ENCODE measurements at places on chromosomes 5 and 9. TPM values are rescaled to one million over a fixed set of nuclear protein-coding genes. Genes with fewer than 3 reads are reported as not detected.

- no peaks in the 10 kb centered on the region for H3K4me1 ChIP-seq
- no peak overlapping the region for H3K4me3 ChIP-seq
- no peak overlapping the region for H3K27ac ChIP-seq
- H3K36me3 ChIP-seq: peaks cover 32% of the 10 kb centered on the region
- no peak for DNase-seq
These were observed 107.1 kb upstream of the LMX1B start for GRCh38 chr9:126506361-126507317.

DNA sequence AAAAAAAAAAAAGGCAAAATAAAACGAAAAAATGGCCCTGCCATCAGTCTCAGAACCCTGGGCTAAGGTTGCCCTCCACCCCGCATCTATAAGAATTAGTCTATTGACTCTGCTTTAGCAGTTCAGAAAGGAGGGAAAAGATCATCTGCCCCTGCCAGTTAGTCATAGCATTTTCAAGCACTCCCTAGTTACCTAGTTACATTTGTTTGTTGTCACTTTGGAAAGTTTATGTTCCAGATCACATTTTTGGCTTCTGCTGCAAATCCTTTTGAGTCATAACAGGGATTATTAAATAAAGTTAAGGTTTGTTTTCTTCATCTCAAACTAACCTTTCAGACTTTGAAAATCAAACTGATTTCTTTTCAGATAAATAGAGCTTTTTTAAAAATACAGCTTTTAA is 52.1 kb downstream of the AQP7 start:
- peaks cover 24% of the 10 kb centered on the region for H3K4me1 ChIP-seq
- H3K36me3 ChIP-seq: peaks cover 35% of the 10 kb centered on the region
- peak overlapping the region; percentile 70 for H3K27ac ChIP-seq
- no peak for DNase-seq
- no peak overlapping the region for H3K4me3 ChIP-seq
- no peaks in the 10 kb centered on the region for H3K27me3 ChIP-seq

DNA sequence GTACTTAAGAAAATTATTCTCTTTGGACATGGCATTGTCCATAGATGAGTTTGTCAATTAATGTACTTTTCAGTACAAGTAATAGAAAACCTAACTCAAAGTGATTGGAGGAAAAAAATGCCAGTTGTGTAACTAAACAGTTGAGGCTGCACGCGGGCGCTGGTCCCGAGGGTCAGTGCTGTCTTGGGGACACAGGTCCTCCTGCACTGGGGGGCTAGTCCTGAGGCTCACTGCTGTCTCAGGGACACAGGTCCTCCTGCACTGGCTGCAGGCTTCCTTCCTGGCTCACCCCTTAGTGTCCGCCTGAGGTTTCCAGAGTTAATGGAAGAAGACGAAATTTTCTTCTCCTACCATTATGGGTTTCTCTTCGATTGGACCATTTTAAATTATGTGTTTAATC is 281.1 kb downstream of the CD180 start:
- no peak overlapping the region for H3K27ac ChIP-seq
- peak; percentile 47 for DNase-seq
- no peaks in the 10 kb centered on the region for H3K4me1 ChIP-seq
- no peaks in the 10 kb centered on the region for H3K36me3 ChIP-seq
- no peak overlapping the region for H3K4me3 ChIP-seq

DNA sequence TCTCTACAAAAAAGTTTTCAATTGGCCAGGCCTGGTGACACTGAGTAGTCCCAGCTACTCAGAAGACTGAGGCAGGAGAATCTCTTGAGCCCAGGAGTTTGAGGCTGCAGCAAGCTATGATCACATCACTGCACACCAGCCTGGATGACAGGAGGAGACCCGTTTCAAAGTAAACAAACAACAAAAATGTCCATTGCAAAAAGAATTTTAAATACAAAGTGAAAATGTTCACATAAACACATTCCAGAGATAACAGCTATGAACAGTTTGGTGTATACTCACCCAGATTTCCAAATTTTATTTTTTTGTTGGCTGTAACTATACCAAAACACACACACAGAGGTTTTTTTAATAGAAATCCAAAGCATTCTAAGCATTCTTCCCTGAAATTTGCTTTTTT is 39.8 kb downstream of the ADRA1B start:
- H3K27me3 ChIP-seq: no peaks in the 10 kb centered on the region
- no peak for DNase-seq
- no peak overlapping the region for H3K27ac ChIP-seq
- no peaks in the 10 kb centered on the region for H3K4me1 ChIP-seq
- no peaks in the 10 kb centered on the region for H3K36me3 ChIP-seq

- H3K4me1 ChIP-seq: no peaks in the 10 kb centered on the region
- no peak overlapping the region for H3K4me3 ChIP-seq
- H3K27ac ChIP-seq: no peak overlapping the region
- H3K27me3 ChIP-seq: no peaks in the 10 kb centered on the region
These were observed 465.2 kb upstream of the RGMB start for GRCh38 chr5:98308231-98308630.

- H3K27me3 ChIP-seq: no peaks in the 10 kb centered on the region
- no peak overlapping the region for H3K27ac ChIP-seq
- H3K4me3 ChIP-seq: no peak overlapping the region
- no peak for DNase-seq
- H3K4me1 ChIP-seq: no peaks in the 10 kb centered on the region
- H3K36me3 ChIP-seq: no peaks in the 10 kb centered on the region
These were observed 12.6 kb downstream of the HABP4 start for GRCh38 chr9:96462541-96462940.

Gene FCN1
- total RNA-seq: 147 TPM

Gene BRINP1
- 10.9 TPM for total RNA-seq

All from upper lobe of left lung (tissue), 6 donors.